ENCODE measurements at places on chromosomes 1 and 21. TPM values are rescaled to one million over a fixed set of nuclear protein-coding genes. Genes with fewer than 3 reads are reported as not detected.

The ERVH48-1 gene
- not detected for polyA plus RNA-seq

The VHLL gene
- polyA plus RNA-seq: not detected

DNA sequence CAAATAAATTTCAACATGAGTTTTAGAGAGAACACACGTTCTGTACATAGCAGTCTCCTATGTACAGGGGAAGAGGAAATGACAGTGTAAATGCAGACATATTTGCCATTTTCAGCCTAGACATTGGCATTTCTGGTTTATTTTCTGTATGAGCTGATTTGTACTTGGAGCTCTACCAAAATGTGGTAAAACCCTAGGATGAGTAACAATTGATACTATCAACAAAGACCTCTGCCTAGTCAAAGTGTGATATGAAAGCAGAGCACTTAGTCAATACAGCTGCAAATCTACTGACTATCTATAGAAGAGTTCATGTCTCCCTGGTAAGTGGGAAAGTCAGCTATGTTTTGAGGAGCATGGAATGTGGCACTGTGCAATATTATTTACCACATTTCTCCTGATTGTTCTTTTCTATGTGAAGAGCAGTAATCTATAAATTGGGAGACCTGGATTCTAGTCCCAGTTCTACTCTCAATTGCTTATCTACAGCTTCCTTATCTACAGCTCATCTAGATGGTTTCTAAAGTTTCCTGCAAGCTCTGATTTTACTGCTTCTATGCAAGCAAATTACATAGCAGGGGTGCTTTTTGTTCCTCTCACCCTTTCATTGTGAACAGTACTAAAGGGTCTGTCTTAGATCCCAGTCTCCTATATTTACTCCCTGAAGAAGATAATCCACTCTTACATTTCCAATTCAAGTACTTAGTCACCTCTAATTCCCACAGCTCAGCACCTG is 334.2 kb downstream of the NTNG1 start:
- no peak for DNase-seq

DNA sequence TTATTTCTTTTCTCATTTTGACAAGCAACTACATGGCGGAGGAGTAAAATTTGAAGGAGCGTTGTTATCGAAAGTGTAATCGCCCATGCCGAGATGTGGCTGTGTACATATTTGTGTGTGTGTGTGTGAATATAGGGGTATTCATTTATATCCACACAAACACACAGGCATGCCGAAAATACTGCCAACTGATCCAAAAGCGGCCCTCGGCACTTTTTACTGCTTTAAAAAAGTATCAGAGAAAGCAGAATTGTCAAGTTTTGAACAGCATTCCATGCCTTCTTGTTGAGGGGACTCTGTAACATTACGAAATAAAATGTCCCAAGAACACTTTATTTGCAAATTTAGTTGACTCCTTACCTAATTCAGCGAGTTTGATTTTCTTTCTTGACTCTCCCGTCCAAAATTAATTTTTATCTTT is 1.1 kb downstream of the PBX1 start:
- DNase-seq: no peak

GRCh38 chr1:42937836-42938644 is 20.6 kb downstream of the SLC2A1 start:
- no peak for DNase-seq

- peak; percentile 6 for DNase-seq
Observed at GRCh38 chr1:57353654-57354053, 70.2 kb downstream of the DAB1 start.

DNA sequence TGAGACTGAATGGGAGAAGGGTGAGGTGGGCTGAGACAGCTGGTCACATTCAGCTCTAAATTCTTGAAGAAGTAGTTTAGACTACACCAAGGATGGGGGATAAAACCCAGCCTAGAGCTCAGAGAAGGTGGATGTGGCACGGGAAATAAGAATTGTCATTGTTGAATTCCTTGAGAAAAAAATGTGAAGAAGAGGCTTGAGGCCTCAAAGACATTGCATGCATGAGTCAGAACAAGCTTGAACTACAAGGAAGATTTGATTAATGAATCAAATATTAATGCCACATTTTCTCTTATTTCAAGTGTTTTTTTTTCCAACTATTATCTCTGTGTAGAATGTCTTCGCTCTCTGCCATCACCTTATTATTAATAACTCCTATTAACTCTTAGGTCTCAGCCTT is 58.9 kb downstream of the MAP3K7CL start:
- DNase-seq: no peak

GRCh38 chr1:167196166-167196565 is 24.5 kb upstream of the POU2F1 start:
- no peak for DNase-seq

The NENF gene
- polyA plus RNA-seq: 73.4 TPM

The PADI1 gene
- polyA plus RNA-seq: not detected

Measured in AG04450 (cell line).